Left renal cortex interstitium (tissue), 4 donors: ENCODE measurements at places on chromosomes 6 and 20. TPM values are rescaled to one million over a fixed set of nuclear protein-coding genes. Genes with fewer than 3 reads are reported as not detected.
A peak's percentile ranks its signal among the peaks of the same experiment; 100 is the strongest.

The STMN3 gene
- 44.1 TPM for polyA plus RNA-seq

The ADGRF1 gene
- polyA plus RNA-seq = 55.4 TPM

The HTR1E gene
- polyA plus RNA-seq = 0.96 TPM

The BMP2 gene
- polyA plus RNA-seq = 26.6 TPM

The VGLL2 gene
- not detected for polyA plus RNA-seq

The OR12D3 gene
- not detected for polyA plus RNA-seq

The PAK5 gene
- polyA plus RNA-seq = 0.34 TPM

The KHDC1 gene
- polyA plus RNA-seq = 6.9 TPM

The RFX6 gene
- 0.06 TPM for polyA plus RNA-seq

The GMNN gene
- polyA plus RNA-seq = 56.5 TPM

The CALHM6 gene
- 3.4 TPM for polyA plus RNA-seq

The TMEM170B gene
- polyA plus RNA-seq = 11.7 TPM

The SUMO4 gene
- polyA plus RNA-seq = 0.42 TPM

GRCh38 chr20:34720266-34720665, 16.1 kb downstream of the TP53INP2 start:
- DNase-seq = no peak

- DNase-seq = no peak
These were observed 190.2 kb downstream of the ARHGAP18 start for GRCh38 chr6:129519750-129520149.

- no peak for DNase-seq
These were observed 109.3 kb upstream of the AFDN start for GRCh38 chr6:167717455-167717854.

DNA sequence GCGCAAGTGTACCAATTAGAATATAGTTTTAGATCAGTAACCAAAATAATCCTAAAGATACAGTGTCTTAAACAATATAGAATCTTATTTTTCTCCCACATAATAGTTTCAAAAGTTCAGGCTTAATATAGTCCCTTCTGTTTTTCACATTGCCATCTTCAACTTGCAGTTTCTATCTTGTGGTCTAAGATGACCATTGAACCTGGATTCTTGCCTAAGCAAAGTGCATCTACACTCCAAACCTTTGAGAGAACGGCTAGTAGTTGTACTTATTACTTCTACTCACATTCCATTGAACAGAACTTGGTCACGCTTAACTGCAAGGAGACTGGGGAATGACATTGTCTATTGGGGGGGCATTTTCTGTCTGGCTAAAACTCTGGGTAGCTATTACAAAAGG, 373.0 kb downstream of the LMBRD1 start:
- DNase-seq = no peak

DNA sequence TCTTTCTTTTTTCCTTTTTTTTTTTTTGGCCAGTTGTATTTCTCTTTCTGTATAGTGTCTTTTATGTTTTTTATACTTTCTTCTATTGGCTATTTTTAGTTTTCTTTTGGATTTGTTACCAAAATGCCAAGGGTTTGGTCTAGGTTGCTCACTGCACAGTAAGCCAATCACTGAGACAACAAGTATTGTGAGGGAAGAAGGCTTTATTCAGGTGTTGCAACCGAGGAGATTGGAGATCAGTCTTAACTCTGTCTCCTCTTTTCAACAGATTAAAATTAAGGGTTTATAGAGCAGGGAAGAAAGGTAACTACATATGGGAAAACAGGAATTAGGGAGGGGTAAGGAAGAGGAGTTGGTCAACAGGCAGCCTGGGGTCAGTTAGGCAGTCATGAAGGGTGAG, 10.1 kb upstream of the TRIM26 start:
- DNase-seq = no peak

DNA sequence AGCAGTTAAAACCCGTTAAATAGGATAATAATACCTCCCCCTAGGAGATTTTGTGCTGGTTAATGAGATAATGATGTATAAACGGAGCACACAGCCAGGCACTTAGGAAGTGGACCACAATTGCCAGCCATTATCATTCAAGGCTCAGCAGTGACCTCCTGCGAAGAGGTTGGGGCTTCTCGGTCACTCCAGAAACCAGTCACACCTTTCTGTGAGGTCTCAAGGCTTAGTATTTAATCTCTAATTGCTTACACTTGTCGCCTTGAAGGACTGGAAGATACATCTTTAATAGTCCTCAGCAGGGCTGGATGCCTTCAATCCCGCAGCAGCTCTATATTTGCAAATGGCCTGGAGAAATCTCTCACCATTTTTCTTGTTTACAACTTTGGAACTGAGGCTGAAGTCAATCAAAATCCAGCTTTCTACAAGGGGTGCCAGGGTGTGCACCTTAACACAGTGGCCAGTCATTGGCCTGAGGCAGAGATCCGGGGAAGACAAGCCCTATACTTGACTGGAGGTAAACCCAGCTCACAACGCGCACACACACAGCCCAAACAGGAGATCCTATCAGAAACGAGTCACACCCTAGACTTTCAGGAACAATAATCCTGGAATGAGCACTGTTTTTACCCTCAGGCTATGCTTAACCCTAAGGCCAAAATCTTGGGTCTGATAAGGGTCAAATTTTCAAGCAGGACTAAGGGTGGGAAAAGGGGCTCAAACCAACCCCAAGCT, 1.2 kb downstream of the POU5F1 start:
- no peak for DNase-seq

- no peak for DNase-seq
These were observed 39.0 kb downstream of the DSE start for GRCh38 chr6:116409756-116410155.

DNA sequence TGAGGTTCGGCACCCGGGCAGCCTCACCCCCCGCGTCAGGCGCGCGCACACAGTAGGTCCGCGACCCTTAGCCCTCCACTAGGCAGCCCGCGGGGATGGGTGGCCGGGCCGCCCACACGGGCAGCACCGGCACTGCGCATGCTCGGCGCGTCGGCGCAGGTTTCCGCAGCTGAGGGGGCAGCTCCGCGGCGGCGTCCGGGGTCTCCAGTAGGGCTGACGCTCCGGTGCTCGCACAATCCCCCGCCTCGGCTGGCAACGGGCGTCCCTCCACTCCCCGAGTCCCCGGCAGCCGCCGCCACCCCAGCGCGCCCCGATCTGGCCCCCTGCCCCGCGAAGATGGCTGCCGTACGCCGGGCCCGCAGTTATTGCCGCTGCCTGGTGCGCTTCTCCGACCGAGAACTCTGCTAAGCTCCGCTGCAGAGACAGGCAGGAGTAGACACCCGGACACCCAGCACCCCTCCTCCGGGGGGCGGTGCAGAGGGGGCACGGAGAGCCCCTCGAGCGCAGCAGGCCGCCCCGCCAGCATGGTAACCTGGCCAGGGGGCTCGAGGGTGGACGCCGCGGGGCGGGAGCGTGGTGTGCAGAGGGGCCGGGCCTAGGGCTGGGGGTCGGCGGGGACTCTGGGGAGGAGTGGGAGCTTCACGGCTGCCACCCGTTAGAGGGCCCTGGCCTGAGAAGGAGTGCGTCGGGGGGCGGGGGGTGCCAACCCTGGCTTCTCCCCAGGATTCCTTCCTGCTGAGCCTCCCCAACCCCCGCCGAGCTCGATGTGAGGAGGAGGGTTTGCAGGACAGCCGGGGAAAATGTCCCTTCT, at the start of gene FBXO9:
FBXO9 (plus strand) TSS at position 139 of the 811 bp plus-strand sequence; CDS start at position 525, 386 bp downstream.
- DNase-seq = peak; percentile 24

- DNase-seq = no peak
These were observed 338.2 kb downstream of the SOX4 start for GRCh38 chr6:21931641-21932335.

- no peak for DNase-seq
These were observed 67.9 kb upstream of the TMEM170B start for GRCh38 chr6:11469684-11470083.

DNA sequence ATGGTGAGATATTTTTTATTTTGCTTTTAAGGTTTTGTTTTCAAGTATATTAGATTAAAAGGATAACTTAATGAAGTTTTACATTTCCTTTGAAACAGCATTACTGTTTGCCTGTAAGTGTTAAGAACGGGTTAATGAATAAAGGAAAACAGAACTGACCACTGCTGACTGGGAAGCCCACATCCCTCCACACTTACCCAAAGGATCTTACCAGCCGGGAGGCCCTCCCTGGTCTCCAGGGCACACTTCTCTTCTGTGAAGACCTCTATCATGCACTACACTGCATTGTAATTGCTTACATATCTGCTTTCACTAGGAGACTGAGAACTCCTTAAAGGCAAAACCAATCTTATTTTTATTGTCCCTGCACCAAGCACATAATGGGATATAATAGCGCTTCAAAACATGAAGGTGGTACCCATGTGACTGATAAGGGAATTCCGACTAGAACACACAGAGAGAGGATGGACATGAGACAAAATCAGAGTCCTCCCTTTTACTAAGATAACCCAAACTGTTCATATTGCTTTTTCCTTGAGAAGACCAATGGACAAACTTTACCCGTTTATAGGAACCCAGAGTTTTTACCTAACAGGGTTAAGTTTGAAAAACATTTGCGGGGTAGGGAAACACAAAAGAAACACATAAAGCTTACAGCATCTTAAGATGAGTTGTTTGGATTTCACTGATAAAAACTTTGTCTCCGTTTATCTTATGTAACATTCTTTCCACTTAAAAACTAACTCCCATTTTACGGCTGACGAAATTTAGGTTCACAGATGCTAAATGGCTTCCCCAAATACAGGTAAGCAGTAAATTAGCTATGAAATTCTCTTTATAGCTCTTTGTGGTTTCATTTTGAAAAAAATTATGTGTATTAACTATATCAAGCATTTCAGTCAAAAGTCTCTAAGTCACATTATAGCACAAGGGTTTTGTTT, 8.7 kb downstream of the EZR start:
- no peak for DNase-seq

DNA sequence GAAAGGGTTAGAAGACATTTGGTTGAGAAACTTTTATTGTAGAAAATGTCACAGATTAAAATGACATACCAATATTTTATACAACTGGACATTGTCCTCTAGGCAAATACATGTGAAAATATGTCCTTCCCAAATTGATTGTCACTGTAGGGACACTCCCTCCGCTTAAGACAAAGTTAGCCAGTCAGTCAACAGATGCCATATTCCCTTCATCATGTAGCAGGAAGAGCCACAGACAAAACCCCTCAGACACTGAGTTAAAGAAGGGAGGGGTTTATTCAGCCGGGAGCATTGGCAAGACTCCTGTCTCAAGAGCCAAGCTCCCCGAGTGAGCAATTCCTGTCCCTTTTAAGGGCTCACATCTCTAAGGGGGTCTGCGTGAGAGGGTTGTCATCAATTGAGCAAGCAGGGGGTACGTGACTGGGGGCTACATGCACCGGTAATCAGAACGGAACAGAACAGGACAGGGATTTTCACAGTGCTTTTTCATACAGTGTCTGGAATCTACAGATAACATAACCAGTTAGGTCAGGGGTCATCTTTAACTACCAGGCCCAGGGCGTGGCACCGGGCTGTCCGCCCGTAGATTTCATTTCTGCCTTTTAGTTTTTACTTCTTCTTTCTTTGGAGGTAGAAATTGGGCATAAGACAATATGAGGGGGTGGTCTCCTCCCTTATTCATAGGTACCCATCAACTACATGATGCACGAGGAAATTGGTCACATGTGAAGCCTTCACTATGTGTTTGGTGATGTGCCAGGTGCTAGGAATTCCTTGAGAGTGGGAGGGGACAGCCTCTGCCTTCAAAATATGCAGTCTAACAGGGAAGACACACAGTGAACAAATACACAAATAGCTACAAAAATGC, 155.7 kb upstream of the CDYL start:
- DNase-seq = no peak

GRCh38 chr6:38212579-38212978, 393.1 kb downstream of the ZFAND3 start:
- DNase-seq = no peak

GRCh38 chr6:22656706-22657351, 87.5 kb downstream of the HDGFL1 start:
- DNase-seq = no peak

- no peak for DNase-seq
These were observed 62.7 kb downstream of the ELOVL2 start for GRCh38 chr6:10981409-10981808.

- DNase-seq = no peak
These were observed 16.4 kb upstream of the TBC1D22B start for GRCh38 chr6:37241131-37241530.

GRCh38 chr20:9241232-9241692, 172.4 kb downstream of the PLCB4 start:
- no peak for DNase-seq

GRCh38 chr6:73258721-73259120, 4.3 kb downstream of the KHDC1 start:
- no peak for DNase-seq

- DNase-seq = no peak
These were observed 622 bp upstream of the KIZ start for GRCh38 chr20:21125072-21125848.

GRCh38 chr6:44221291-44221960, 2.0 kb upstream of the SLC29A1 start:
- no peak for DNase-seq

DNA sequence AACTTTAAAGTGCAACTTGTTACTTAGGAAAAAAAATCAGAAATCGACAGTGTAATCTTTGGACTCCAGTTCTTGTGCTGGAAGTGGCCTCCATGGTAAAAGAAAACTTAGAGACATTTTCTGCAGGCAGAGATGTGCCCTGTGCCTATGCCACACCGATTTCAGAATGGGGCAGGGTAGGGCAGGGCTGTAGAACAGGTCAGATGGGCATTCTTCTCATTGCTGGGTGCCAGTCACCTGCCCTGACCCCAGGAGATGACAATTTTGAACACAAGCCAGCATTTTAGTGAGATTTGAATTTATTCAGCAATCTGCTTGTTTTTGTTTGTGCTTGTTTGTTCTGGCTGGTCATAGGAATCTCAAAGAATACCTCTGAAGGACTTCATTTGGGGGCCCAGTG, 63.3 kb downstream of the SASH1 start:
- no peak for DNase-seq

GRCh38 chr20:24378661-24379483, 90.6 kb upstream of the SYNDIG1 start:
- no peak for DNase-seq

DNA sequence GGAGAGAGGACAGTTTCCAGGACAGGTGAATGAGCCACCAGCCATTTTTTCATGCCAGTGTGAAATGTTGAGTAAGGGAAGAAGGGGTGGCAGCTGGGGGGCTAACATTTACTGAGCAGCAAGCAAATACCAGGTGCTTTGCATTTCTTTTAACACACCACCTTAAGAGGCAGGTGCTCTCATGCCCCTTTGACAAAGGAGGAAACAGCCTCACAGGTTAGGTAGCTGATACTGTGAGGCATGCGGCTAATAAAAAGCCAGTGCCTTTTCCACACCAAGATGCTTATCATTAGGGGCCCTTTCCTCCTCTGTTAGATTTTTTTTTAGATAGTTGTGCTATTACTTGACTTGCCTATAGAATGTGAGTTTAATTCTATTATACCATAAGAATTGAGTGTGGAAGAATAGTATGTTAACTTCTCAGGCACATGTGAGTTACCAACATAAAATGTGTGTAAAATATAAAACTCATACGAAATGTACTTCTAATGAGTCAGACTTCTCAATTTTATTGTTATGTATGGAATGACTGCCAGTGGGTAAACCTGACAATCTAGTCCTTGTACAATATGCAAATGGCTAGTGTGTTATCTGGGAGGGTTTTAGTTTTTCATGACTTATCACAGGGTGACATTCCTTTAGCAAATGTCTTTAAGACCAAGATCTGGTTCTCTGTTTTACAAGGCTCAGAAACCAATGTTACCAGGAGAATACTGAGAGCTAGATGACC, 260.0 kb downstream of the TMEM242 start:
- DNase-seq = no peak

- DNase-seq = no peak
These were observed 272.9 kb downstream of the PRL start for GRCh38 chr6:22023937-22024336.
